GM13977 (cell line): ENCODE measurements at places on chromosomes 7 and 10.

- no peak for DNase-seq
Measured at GRCh38 chr7:4837803-4838625, 23.8 kb downstream of the PAPOLB start.

GRCh38 chr10:4825868-4826791 lies at the start of gene AKR1E2:
AKR1E2 (plus strand) TSS chr10:4826207; CDS start chr10:4826325, 118 bp downstream.
- peak; percentile 47 for DNase-seq

- peak; percentile 53 for DNase-seq
Measured at GRCh38 chr7:66205741-66206090, 582 bp downstream of the TPST1 start.

DNA sequence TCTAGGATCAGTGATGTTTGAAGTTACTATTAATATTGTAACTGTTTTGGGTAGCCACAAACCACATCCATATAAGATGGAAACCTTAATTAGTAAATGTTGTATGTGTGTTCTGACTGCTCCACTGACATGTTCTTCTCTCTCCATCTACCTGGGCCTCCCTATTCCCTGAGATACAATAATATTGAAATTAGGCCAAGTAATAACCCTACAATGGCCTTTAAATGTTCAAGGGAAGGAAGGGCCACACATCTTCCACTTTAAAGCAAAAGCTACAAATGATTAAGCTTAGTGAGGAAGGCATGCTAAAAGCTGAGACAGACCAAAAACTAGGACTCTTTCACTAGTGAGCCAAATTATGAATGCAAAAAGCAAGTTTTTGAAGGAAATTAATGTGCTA lies 176.4 kb upstream of the ANK3 start:
- no peak for DNase-seq

- DNase-seq = no peak
Measured at GRCh38 chr10:88042160-88043100, 179.0 kb downstream of the PTEN start.

- no peak for DNase-seq
Measured at GRCh38 chr7:75575488-75576121, 83.5 kb downstream of the SPDYE5 start.

DNA sequence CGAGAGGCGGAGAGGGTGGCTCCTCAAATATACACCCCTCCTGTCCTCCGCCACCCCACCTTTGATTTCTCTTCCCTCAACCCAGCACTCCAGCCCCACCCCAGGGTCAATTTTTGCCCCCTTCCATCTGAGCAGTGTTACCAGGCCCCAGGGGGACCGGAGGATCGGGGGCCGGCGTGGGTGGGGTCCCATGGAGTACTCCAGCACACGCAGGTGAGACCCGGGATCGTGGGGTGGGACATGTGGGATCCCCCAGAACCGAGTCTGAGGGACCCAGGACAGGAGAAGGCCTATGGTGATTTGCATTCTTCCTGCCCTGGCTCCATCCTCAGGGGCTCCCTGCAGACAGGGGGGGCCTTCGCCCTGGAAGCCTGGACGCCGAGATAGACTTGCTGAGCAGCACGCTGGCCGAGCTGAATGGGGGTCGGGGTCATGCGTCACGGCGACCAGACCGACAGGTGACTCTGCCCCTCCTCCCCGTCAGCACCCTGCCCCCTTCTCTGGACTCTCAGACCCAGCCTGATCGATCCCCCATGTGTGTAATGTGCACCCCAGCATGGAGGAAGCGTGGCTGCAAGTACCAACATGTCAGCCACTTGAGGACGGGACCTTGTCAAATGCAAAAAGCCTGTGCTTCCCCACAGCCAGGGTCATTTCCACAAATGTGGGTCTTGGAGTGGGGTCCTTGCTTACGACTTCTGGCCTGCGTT lies 744 bp downstream of the TRIP6 start:
- DNase-seq = no peak

GRCh38 chr7:91767820-91768219 lies 112.7 kb downstream of the MTERF1 start:
- no peak for DNase-seq

- DNase-seq = no peak
Measured at GRCh38 chr7:64775289-64775688, 18.9 kb upstream of the ZNF138 start.

GRCh38 chr10:130180416-130180815 lies 44.2 kb downstream of the GLRX3 start:
- DNase-seq = no peak

GRCh38 chr7:153382641-153383101 lies 623.1 kb downstream of the ACTR3B start:
- no peak for DNase-seq

- DNase-seq = no peak
Measured at GRCh38 chr7:6392712-6393666, 54.8 kb downstream of the DAGLB start.

DNA sequence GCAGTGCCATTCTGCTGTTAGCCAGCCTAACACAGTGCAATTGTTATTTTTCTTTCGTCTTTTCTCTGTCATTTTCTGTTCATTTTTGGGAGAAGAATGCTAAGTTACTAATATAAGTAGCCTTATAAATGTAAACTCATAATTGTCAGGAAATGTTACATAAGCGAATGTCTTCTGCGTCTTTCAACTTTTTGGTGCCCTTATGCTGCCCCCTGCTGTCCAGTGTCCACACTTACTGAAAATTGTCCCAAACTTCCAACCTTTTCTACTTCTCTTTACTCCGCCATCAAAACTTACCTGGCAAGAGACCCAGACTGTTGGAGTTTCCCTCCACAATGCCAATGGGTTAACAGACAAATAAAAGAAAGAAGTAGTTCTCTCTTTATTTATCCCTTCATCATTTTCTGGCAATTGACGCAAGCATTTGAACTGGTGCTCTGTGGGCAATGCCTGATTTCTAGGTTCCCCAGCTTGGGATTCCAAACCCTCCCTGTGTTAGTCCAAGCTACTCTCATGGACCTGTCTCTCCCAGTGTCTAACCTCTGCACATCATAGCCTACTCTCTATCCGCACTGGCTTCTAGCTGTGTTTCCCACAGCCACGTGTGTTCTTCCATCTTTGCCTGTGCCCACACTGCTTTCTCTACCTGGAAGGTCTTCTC lies 21.0 kb upstream of the EPC1 start:
- no peak for DNase-seq

- DNase-seq = no peak
Measured at GRCh38 chr7:75985518-75986146, 8.8 kb downstream of the TMEM120A start.

DNA sequence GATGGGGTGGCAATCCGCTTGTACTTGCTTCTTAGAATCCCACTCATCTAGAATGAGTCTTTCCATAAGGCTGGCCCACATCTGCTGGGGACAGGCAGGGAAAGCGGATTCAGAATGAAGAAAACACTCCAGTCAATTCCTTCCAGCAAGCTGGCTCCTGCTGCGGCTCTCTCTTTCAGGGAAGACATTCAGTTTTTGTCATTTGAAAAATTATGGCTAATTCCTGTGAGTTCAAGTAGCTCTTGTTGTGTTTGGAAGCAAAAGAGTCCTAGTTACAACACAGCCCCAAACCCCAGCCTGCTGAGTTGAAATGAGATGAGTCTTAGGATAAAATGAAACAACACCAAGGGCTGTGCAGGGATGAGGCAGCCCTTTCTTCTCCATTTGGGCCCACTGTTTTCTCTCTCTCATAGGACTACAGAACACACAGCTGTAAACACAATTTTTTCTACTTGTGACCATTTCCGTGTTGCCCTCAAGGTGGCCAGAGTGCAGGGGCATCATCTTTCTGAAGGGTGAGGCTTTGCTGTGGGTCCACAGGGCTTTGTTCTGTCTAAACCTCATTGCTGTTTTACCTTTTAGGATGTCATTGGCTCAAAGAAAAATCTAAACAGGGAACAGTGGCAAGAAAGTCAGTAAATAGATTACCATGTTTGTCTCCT lies 90.8 kb upstream of the EEPD1 start:
- no peak for DNase-seq

DNA sequence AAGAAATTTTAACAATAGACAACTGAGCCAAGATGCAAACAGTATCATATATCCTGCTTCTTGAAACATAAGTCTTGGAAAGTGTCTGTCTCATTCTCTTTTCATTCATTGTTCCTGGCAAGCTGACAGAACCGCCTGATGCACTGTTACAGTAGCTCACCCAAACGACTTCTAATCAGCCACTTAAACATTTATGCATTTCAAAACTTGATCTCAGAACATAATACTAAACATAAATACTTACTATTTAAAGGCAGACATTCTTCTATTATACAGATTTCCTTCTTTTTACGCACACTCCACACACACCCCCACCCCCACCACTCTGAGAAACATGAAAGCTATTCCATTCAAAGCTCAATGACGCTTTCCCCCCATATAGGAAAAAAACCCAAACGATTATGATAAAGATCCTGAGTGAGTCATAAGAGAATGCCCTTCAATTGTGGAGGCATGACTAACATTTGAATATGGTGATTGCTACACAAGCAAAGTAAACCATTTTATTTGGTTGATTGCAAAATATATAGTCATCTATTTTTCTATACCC lies 30.5 kb downstream of the SHTN1 start:
- no peak for DNase-seq

DNA sequence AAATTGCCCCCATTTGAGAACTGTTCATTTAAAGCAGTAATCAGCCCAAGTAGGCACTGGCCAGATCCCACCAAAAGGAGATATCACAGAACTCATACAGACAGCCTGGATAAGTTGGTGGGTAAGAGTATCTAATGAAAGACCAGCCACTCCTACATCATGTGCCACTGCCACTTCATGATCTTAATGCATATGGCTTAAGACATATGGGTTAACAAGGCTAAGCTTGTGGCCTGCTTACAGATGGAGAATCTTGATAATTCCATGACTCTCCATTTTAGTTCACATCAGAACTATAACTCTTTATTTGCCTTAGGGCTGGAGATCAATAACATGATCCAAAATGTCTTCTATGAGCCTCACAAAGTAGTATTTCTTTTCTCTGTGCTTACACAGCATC lies 6.8 kb upstream of the IFIT1B start:
- DNase-seq = no peak

DNA sequence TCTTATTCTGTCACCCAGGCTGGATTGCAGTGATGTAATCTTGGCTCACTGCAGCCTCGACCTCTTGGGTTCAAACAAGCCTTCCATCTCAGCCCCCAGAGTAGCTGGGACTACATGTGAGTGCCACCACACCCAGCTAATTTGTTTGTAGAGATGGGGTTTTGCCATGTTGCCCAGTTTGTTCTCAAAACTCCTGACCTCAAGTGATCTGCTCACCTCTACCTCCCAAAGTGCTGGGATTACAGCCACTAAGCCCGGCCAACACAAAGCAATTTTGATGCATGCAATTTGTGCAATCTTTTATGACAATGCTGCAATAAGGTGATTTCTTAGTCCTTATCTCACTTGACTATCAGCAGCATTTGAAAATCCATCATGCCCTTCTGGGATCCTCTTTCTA lies 333.1 kb downstream of the FRMD4A start:
- DNase-seq = no peak

DNA sequence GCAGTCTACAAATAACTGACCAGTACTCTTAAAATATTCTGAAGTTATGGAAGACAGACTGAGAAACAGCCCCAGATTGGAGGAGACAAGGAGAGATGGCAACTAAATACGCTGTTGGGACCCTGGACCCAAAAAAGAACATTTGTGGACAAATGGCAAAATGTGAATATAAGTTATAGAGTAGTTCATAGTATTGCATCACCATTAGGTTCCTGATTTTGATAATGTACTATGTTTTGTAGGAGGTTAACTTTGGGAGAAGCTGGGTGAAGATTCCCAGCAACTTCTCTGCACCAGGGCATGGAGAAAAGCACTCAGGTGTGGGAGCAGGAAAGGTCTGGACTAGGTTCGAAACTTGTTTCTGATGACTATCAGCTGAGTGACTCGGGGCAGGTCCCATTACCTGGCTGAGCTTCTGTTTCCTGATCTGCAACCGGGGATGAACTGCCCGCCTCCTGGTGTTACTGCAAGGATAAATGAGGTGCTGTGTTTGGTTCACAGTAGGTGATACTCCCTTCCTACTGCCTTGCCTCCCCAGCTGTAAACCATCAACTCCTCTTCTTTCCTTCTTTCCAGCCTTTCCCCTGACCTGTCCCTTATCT lies 48.2 kb downstream of the EEPD1 start:
- no peak for DNase-seq

DNA sequence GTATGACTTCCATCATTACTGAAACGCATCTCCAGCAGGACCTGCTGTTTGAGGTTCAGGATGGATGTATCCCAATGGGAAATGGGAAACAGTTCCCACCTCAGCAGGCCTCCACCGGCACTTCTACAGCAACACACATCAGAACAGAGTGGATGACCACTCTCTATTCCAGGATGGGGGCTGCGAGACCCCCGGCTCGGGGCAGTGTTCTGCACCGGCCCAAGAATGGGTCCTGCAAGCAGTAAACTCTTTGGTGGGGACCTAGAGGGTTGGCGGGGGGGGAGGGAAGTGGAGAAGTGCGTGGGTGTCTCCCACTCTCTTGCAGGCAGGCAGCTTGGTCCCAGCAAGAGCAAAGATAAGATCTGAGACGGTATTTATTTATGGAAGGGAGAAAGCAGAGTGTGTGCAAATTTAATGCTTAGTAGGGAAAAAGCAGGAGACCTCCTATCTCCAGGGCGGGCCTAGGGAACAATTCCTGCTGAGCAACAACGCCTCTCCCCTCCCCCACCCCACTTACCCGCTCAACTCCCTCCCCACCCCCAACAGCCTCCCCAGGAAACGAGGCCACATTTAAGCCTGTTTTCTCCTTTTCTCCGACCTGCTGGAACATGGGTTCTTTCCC lies 4.0 kb downstream of the SFMBT2 start:
- no peak for DNase-seq

DNA sequence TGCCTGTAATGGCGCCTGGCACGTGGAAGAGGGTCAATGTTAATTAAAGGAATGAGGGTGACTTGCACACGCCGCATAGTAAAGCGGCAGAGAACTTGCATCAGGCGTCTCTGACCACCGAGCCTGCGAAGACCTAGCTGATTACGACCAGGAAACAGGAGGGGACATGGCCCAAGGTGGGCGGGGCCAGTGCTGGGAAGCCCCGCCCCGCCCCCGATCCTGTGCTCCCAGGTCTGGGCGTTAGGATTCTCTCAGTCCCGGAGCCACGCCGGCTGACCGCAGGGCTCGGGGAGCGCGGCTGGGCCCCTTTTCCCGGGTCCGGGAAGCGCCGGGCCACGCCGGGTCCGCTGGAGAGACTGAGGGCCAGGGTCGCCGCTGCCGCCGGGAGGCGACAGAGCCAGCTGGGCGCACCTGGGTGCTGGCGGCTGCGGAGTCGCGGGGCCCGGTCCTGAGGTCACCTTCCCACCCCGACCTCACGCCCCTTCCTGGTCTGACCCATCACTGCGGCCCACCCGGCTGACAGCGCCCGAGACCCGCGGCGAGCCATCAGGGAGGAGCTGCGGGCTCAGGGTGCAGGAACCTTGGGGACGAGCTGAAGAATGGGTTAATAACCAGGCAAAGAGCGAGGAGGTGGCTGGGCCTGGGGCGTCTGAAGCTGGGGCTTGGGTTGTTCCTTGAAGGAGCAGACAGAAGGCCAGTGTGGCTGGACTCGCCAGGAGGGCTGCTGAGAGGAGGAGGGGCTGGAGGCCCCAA lies 23.0 kb upstream of the GRID1 start:
- DNase-seq = peak; percentile 74

- DNase-seq = no peak
Measured at GRCh38 chr10:8712656-8713055, 658.2 kb downstream of the GATA3 start.
